ENCODE measurements at places on chromosomes 3 and 15.

DNA sequence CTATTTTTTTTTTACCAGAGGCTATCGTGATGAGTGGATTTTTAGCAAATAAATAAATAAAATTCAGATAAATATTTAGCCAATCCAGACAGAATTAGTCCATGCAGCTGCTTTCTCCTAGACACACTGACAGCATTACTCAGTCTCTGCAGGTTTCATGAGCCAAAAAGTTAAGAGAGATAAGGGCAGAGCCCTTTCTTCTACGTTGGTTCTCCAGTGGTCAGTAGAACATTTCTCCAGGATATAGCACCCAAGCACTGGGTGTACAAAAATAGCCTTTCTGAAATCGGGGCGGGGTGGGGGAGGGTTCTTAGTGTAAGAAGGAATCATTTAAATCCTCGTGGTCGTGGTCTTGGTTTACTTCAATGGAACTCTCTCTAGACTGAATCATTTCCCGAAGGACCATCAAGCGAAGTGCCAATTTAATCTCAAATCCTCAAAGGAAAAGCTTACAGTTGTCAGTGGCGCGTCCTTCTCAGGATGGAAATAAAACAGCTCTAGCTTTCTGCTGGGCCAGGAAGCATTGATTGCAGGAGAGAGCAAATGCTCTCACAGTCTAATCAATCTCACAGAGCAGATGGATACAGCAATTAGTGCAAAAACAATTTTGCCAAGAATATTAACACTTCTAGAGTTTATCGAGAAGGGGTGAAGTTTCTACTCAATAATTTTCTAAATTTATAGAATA lies 86.2 kb downstream of the SATB1 start:
- DNase-seq: no peak

DNA sequence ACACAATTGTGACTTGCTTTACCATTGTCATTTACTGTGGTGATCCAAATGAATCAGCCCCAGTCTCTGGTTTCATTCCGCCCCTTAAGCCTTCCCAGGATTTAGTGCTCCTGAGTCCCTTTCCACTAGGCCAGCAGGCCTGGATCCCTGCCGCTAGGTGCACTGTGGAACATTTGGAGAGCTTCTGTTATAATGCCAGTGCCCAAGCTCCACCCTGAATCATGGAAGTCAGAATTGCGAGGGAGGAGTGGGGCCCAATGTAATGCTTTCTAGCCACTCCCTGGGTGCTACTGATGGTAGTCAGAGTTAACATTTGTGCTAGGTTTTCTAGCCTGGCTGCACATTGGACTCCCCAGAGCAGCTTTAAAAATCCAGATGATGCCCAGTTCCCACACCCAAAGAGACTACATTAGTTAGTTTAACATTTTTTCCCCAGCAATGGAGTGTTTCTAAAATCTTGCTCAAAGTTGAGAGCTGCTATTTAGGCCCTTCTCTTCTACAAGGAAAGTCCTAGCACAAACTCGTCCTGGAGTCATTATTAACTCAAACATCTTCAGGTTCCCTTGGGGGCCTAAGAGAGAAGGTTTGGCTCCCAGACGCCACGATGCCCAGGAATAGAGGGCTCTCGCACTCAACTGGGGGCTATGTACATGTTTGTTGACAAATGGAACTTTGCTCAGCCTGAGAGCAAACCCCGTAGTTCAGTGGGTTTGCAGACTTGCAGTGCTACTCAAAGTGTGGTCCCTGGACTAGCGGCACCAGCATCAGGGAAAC lies 366.7 kb upstream of the PROK2 start:
- DNase-seq: no peak

DNA sequence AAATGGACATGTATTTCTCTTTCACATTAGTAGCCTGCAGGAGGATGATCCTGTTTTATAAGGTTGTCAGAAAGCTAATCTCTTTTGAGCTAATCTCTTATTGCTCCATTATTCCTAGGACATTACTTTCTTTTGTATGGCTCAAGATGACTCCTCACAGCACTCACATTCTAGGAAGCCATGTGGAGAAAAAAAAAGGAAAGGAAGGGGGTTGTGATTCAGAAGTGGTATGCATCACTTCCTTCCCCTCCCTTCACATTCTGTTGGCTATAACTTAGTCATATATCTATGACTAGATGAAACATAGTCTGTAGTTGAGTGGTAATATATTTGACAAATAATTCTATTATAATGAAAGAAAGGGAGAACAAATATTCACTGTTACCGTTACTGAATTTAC lies 168.8 kb upstream of the TTC14 start:
- DNase-seq: no peak

DNA sequence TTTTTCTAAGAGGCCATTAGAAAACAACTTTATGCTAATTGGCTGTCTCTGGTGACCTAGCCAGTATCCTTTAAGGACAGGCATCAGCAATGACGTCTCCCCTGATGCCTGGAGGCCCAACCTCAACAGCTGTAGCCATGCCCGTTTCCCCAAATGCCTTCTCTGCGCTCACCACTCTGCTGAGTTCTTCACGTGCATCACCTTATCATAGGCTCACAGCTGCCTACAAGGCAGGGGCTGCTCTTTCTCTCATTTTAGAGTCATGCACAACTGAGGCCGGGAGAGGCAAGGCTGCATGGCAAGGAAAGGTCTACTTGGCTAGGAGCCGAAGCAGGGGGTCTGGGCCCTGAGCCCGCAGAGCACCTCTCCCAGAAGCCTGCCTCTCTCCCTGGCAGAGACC lies 43.9 kb upstream of the SEC13 start:
- DNase-seq: no peak

- DNase-seq: no peak
These were observed 16.1 kb upstream of the PLOD2 start for GRCh38 chr3:146177072-146177471.

GRCh38 chr15:58771621-58772250 lies 634 bp downstream of the MINDY2 start:
- no peak for DNase-seq

GRCh38 chr3:20930034-20930433 lies 744.0 kb upstream of the SGO1 start:
- DNase-seq: peak; percentile 34

- no peak for DNase-seq
These were observed 335.9 kb upstream of the KCNMB2 start for GRCh38 chr3:178200316-178200715.

DNA sequence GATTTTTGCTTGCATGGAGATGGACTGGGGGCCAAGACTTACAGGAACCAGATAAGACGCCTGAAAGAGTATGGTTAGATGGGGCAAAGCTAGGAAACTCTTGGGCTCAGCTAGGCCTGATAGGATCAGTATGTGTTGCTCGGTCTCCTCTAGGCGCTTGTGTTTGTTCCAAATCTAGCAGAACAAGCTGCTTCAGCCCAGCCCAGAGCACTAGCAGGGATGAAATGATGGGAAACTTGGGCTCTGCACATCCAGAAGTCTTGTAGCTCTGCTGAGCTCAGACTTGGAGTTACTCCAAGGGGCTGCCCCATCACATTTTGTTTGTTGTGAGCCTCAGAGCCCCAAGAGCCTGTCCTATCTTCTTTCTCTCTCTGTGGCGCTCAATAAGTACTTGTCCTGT lies 34.7 kb downstream of the FOXL2 start:
- no peak for DNase-seq

GRCh38 chr3:77321646-77322045 lies 281.7 kb downstream of the ROBO2 start:
- DNase-seq: no peak

- peak; percentile 82 for DNase-seq
These were observed 63.2 kb downstream of the AKAP13 start for GRCh38 chr15:85443593-85444087.

- DNase-seq: peak; percentile 43
These were observed 168.6 kb downstream of the SHQ1 start for GRCh38 chr3:72679540-72680198.

- no peak for DNase-seq
These were observed 383.4 kb downstream of the PTPRG start for GRCh38 chr3:61944726-61945125.

- DNase-seq: no peak
These were observed 964.9 kb upstream of the NR2F2 start for GRCh38 chr15:95365511-95366107.

DNA sequence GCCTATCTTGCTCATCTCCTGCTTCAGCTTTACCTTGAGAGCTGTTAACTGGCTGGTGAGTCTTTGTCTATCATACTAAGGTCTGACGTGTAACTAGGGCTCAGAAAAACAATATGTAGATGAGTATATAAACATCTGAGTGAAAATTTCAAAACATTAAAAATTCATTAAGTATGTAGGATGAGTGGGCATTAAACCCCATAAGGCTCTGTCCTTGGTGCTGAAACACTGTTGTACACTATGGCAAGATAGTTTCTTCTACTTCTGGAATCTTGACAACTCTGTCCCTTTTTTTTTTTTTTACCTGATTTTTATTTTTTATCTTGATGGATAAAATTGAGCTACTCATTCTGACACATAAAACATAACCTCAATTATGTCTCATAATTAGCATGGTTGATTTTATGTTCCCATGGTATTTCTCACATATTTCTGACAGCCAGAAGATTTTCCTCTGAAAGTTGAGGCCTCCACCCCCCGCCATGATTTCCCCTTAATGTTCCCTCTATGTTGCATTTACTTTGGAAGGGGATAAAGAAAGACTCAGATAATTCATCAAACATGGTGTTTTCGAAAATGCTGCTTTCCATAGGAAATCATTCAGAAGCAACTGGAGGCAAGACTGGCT lies 54.3 kb downstream of the DGKG start:
- no peak for DNase-seq

- no peak for DNase-seq
These were observed 18.3 kb upstream of the ATP8B4 start for GRCh38 chr15:50137330-50137761.

DNA sequence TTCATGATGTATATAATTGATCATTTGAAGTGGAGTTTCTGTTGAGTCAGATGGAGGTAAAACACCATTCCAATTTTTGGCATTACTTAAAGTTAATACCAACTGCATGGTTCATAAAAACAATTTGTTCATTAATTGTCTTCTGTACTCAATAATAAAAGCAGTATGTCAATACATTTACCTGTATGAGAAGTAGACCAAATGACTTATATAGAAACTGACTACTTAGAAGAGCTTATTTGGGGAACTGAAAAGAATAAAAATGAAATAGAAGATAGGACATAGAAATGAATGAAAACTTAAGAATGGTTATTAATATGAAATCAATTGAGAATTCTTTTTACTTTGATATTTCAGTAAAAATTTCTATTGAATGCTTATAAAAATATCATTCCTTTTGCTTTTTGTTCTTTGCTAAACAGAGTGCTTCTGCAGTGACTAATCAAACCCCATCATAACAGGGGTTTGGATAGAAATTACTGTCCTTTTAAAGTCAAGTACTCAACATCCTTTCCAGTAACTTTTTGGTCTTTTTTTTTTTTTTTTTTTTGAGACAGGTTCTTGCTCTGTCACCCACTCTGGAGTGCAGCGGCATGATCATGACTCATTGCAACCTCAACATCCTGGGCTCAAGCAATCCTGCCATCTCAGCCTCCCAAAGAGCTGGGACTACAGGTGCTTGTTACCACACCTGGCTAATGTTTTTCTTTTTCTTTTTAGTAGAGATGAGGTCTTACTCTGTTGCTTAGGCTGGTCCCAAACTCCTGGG lies 6.5 kb upstream of the CRYBG3 start:
- DNase-seq: no peak

DNA sequence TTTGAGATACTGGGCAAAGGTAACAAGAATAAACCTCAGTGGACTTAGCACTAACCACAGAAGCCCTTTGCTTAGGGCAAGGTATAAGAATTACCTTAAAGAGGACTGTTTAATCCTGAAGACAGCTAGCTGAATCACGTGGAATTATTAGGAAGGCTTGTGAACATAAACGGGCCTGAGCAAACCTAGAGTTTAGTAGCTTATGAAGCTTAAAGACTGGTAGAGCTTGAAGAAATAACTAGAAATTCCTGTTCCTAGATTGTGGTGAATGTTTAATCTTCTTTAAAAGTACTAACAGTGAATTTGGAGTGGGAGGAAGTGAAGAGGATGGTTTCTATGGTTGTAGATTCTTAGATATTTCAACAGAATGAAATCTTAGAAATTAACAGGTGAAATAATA lies 428.9 kb upstream of the THRB start:
- DNase-seq: no peak

- DNase-seq: no peak
These were observed 418.0 kb downstream of the SOX2 start for GRCh38 chr3:182129740-182130139.

DNA sequence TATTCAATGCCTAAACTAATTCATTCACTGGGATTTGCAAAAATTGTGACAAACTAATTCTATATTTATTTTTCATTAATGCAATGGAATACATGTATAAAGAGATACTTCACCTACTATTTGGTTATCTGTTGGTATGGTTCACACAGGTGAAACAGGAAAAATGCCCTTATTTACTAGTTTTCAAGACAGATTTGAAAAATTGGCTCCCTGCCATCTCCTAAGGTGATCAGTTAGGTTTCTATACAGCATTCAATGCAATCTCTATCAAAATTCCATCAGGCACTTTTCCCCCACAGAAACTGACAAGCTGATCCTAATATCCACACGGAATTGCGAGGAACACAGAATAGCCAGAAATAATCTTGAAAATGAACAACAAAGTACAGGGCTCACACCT lies 101.1 kb downstream of the DLG1 start:
- no peak for DNase-seq

DNA sequence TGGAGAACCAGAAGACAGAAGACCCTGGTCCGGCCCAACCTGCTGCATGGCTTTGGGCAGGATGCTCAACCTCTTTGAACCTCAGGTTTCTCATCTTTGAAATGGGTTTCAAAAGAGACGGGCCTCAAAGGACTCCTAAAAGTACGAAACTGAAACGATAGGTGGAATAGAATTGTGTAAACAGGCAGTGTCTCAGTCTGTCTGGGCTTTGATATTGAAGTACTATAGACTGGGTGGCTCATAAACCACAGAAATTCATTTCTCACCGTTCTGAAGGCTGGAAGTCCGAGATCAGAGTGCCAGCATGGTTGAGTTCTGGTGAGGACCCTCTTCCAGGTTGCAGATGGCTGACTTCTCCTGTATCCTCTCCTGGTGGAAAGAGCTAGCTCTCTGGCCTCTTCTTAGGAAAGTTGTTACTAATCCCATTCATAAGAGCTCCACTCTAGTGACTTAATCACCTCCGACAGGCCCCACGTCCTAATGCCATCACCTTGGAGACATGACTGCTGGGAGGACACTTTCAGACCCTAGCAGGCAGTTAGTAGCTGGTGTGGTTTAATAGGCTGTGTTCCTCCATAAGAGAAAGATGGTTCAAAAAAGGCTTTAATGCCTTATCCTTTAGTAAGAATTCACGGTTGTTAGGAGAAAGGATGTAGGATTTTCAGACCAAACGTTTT lies 35.7 kb downstream of the SSUH2 start:
- no peak for DNase-seq

DNA sequence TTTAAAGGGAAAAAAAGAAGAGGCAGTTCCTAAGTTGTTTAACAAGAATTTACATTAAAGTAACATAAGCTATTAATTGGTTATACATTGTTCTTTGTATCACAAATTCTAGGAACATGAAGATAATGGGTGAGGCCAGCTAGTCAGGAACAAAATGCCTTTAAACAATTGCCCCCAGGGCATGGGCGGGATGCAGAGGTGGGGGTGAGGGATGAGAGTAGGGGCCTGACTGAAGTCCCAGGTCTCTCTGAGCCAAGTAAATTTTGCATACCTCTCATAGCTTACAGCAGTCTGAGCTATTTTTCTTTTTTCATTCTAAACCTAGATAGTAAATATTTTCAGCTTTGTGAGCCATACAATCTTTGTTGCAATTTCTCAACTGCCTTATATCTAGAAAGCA lies 77.8 kb upstream of the RNU6-1 start:
- no peak for DNase-seq

- DNase-seq: no peak
These were observed 91.0 kb upstream of the PRR23C start for GRCh38 chr3:139135657-139136056.

- no peak for DNase-seq
These were observed 125.5 kb downstream of the NSMCE3 start for GRCh38 chr15:29143909-29144635.

Data from NCI-H774 (cell line).